ENCODE measurements at places on chromosomes 6 and 20.

- no peak for DNase-seq
Measured at GRCh38 chr6:40550202-40551101, 36.7 kb downstream of the LRFN2 start.

GRCh38 chr20:58703765-58704371 lies 11.3 kb downstream of the NPEPL1 start:
- no peak for DNase-seq

DNA sequence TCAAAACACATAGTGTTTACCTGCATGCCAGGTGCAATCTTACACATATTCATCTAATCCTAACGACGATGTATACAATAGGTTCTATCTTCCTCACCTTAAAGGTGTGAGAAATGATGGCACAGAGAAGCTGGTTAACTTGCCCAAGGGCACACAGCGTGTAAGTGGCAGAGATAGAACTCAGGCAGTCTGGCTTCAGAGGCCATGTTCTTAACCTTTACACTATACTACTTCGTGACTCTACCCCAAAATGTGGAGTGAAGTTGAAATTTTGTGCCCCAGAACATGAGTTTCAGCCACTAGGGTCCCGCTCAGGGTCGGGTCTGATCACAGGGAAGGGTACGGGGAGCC lies 584 bp downstream of the VPS52 start:
- DNase-seq = no peak

DNA sequence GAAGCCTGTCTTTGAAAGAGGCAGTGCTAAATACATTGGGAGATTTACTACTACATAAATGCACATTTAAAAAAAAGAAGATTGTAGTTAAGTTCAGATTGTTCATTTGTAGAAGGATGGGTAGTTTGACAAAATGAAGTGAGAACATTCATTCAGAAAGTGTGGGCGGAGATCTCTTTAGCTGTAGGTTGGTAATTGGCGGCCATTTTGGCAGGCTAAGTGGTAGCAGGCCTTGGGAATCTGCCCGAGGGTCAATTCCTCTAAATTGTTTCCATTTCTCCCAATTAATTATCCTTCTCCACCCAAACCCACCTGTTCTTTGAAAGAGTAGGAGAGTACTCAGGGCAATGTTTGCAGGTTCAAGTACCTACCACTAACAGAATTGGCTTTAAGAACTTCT lies 17.9 kb downstream of the SOX4 start:
- DNase-seq = no peak

DNA sequence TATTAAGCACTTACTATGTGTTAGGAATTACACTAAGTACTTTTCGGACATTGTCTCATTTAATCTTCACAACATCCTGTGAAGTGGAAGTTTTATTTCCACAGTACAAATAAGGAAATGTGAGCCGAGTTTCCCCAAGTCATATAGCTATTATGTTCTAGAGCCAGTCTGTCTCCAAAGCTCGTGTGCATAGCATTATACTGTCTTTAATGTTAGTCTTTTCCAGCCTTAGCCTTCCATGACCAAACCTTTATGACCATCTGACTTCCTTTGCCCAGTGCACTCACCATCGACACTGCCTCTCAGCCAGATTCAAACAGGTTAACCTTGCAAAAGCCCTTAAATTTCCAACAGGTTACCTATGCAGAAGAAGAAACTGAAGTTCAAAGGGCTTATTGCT lies 55.7 kb downstream of the PKIB start:
- DNase-seq = no peak

GRCh38 chr6:70270287-70271005 lies 32.4 kb downstream of the COL9A1 start:
- no peak for DNase-seq

DNA sequence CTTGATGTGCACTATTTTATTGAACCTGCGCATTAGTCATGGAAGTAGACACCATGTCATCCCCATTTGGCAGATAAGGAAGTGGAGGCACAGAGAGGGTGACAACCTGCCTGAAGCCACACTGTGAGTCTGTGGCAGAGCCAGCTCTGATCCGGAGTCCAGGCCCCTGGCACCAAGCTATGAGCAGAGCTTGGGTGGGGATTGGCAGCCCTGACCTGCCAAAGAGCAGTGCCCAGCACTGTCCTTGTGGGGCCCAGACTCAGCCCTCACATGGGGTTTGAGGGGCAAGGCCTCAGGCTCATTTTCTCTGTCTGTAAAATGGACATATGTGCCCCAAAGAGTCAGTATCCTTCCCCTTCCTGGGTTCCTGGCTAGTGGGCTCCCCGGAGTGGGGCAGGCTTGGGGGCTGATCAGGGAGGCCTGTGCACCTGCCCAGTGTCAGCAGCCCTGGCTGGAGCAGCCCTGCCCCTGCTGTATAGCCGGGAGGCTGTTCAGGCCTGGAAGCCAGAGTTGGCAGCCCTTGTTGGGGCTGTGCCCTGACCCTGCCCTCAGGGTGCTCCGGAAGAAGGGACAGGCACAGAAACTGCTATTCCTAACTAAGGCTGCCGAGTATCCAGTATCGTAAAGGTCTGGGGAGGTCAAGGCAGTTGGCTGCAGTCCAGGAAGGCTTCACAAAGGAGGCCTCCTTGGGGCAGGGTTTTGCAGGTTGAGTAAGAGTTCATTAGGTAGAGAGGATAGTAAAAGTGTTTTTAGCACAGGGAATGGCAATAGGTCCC lies 38.7 kb downstream of the TGM2 start:
- no peak for DNase-seq

GRCh38 chr20:63378626-63379025 lies 17.5 kb upstream of the CHRNA4 start:
- no peak for DNase-seq

DNA sequence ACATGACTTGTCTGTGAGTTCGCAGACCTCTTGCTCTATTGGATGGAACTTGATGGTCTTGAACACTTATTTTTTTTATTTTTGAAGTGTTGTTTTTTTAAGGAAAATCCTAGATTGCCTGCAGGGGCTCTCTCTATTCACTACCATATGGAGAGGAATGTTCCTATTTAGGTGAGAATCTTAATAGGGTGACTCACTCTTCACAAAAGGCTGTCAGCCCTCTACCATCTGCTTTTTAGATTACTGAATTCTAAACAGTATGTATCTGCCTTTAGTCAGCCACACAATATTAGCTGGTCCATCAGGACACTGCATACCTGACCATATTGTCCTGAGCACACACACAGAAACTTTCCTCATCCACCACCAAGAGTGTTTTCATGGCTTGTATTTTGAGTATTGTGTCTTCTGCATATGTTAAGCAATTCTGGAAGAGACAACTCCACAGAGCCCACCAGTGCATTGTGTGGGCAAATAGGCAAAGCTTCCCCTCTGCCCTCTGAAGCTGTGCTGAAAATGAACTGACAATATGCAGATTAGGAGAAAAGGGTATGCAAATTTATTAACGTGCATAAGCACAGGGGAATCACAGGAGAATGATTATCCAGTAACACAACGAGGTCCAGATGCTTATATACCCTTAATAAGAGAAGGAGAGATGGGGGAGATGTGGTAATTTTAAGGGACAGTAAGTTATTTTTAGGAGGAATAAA lies 6.6 kb upstream of the BTBD9 start:
- no peak for DNase-seq

DNA sequence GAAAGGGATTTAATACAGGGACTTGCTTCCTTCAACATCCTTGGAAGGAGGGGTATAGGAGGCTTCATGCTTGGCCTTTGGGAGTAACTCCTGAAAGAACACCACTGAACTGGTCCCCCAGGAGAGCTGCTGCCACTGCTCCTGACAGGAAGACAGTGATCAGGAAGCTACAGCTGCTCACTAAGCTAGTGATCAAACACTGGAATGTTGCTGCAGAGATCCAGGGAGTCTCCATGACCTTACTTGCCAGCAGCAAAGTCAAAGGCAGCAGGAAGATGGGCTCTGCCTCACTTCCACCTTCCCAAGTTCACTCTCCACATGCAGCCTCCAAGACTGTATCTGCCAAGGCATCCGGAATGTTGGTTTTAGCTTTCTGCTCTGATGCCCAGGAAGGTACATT lies 31.8 kb downstream of the PIM1 start:
- DNase-seq = no peak

DNA sequence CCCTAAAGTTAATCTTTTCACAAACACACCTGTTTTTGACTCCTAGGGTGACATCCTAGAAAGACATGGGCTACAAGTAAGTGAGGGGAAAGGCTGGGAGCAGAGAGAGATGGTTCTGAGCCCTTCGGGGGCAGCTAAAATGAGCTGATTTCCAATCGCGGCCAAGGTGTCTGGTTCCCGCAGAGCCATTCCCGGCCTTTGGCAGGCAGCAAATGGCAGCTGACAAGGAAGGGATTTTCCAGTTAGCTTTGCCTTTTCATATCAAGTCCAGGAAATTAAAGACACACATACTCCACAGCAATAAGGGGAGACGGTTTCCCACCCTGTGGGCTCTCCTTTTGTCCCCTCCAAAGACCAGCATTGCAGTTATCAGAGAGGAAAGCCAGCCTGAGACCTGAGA lies 228.5 kb downstream of the ZMYND8 start:
- DNase-seq = no peak

- no peak for DNase-seq
Measured at GRCh38 chr6:3592371-3592941, 135.6 kb upstream of the SLC22A23 start.
